WTC11 (cell line): ENCODE measurements at places on chromosomes 16 and 17.

DNA sequence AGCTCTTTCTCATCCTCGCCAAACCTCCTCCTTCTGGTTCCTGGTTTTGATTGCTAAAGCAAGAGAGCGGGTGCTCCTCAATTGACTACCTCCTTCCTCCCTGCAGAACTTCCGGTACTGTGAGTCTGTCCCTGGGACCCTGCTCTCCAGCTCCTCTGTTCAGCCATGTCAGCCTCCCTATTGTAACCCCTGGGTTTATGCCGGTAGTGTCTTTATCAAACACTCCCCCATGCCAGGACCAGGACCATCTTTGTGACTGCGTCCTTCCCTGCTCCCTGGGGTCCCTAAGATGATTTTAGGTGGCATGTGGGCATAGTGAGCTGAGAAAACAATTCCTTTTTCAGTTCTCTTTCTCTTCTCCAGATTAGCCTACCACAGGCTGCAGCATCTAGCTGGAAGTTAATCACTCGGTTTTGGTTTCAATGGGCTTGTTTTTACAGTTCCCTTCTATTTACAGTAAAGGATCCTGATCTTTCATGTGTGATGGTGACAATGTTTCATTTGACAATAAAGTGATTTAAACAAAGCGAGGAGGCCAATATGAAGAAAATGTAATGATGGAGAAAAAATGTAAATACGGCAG lies 27.7 kb upstream of the IL21R start:
- no peak for DNase-seq
- H3K4me3 ChIP-seq, result no peak overlapping the region
- H3K27me3 ChIP-seq, result no peaks in the 10 kb centered on the region; the same call in 1 of the 2 replicates
- no peaks in the 10 kb centered on the region for H3K36me3 ChIP-seq
- no peaks in the 10 kb centered on the region for H3K4me1 ChIP-seq

GRCh38 chr17:29769225-29769624 lies 146.5 kb upstream of the CORO6 start:
- H3K27ac ChIP-seq, result no peak overlapping the region
- H3K27me3 ChIP-seq, result no peaks in the 10 kb centered on the region
- peaks cover 11% of the 10 kb centered on the region for H3K4me1 ChIP-seq
- H3K4me3 ChIP-seq, result no peak overlapping the region

GRCh38 chr17:28029044-28029443 lies 13.4 kb upstream of the NLK start:
- no peaks in the 10 kb centered on the region; the same call in 1 of the 2 replicates for H3K27me3 ChIP-seq
- H3K36me3 ChIP-seq, result no peaks in the 10 kb centered on the region
- peaks cover 7% of the 10 kb centered on the region for H3K4me1 ChIP-seq
- no peak overlapping the region for H3K4me3 ChIP-seq

DNA sequence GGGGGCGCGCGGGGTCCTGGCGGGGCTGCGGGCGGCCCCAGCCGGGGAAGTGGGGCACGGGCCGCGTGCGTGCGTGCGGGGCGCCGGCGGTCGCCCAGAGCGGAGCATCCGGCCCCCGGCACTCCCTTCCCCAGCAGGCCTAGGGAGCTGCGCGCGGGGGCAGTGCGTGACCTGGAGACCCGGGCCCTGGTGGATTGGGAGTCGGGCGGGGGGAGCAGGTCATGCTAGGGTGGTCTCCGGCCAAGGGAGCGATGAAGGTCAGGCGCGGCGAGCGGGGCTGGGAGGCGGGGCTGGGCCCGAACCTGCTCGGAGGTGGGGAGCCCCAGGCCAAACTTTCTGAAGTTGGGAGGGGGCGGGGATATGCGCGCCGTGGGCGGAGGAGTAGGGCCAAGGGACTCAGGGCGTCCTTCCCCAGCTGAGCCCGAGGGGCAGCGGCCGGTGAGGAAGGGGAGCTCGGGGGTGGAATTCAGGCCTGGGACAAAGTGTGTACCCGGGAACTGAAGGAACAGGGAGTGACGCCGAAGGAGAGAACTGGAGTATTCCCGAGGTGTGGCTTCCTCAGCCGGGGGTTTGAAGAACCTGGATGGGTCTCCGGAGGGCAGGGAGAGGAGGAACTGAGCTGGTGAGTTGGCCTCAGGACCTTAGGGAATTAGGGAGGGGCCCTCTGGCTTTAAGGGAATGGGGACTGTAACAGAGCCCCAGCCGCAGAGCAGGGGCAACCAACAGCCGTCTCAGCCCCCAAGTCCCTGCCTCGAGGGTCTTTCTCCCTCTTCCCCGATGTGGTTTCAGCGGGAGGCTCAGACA lies 589 bp downstream of the XYLT2 start:
- H3K27me3 ChIP-seq, result peaks cover 11% of the 10 kb centered on the region
- peak; percentile 65 for DNase-seq
- peaks cover 32% of the 10 kb centered on the region for H3K4me1 ChIP-seq
- H3K27ac ChIP-seq, result peak overlapping the region; percentile 57; the same call in 1 of the 2 replicates
